AG10803 (cell line): ENCODE measurements at places on chromosomes 1 and 21.
A peak's percentile ranks its signal among the peaks of the same experiment; 100 is the strongest.

DNA sequence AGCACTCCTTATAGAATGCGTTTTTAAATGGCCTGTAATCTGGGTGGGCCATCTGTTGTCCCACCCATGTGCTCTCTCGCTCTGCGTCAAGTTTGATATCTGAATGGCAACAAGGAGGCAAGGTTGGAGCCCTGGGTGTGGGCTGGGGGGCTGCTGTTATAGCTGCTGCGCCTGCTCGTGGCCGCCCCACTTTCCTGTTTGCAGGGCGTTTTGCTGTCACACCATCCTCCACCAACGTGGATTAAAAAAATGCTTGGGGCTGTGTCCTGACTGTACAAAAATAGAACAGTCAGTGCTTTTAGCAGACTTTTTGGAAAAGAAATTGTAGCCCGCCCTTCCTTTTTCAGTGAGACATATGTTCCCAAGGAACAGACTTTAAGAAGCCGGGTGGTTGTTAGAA is 25.4 kb downstream of the UMODL1 start:
- DNase-seq, result no peak

- DNase-seq, result no peak
Measured at GRCh38 chr1:204970937-204971336, 72.1 kb upstream of the CNTN2 start.

- DNase-seq, result peak; percentile 30
Measured at GRCh38 chr1:192565946-192566345, 9.6 kb upstream of the RGS1 start.

- DNase-seq, result no peak
Measured at GRCh38 chr1:245657371-245657770, 502.6 kb downstream of the KIF26B start.

- DNase-seq, result no peak
Measured at GRCh38 chr1:153578936-153579335, 13.3 kb upstream of the S100A2 start.

DNA sequence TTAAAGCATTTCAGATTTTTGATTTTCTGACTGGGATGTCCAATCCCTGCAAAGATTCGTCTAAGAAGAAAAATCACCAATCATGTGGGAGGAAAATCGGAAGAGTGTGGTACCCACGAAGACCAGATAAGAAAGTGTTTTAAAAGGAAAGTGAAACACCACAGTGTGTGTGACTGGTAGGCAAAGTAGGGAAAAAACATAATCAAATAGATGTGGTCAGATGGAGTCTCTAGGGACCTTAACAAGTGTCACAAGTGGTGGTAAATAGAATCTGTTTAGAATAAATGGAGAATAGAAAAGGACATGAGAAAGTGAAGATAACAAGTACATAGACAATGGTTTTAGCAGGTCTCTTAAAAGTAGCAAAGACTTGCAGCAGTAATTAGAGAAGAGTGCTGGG is 154.6 kb downstream of the SLC30A10 start:
- DNase-seq, result no peak

GRCh38 chr1:60762176-60762575 is 320.2 kb upstream of the NFIA start:
- no peak for DNase-seq

DNA sequence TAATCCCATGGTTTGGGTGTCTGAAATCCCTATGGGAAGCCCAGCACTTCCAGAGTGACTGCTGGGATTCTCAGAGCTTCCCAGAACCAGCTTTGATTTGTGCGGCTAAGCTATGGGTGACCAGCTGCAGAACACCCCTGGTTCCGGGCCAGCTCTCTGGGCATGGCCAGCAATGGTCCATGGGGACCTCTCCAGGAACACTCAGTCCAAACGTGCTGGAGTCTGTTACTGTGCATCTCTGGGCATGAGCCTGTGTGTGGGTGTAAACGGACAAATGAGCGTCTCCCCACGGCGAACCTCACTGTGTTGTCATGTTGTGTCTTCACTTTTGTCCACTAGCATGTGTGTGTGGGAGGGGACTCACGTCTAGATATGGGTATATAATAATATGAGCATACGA is 54.4 kb downstream of the MAB21L3 start:
- DNase-seq, result no peak

DNA sequence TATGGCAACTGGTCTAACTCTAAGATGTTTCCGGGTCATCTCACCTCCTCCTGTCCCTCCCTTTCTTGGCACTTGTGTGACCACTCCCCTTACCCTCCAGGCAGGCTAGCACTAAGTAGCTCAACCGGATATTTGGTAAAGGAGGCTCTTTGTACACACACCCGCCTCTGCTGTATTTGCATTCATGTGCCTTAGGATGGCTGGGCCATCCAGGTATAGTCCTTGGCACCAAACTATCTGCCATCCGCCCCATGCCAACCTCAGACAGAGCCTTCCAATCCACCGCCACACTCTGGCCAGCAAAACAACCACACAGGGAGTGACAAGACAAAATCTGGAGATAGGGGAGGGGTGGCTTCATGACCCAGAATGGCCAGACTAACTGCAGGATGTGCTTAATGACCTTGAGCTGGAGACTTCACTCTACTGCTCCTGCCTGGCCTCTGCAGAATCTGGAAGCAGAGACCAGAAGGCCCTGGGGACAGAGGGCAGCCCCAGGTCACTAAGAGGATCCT is 59.5 kb downstream of the CDK18 start:
- DNase-seq, result no peak

- DNase-seq, result no peak
Measured at GRCh38 chr1:90486134-90486824, 230.8 kb downstream of the BARHL2 start.

GRCh38 chr1:58324558-58324957 is 222.0 kb downstream of the OMA1 start:
- DNase-seq, result no peak

DNA sequence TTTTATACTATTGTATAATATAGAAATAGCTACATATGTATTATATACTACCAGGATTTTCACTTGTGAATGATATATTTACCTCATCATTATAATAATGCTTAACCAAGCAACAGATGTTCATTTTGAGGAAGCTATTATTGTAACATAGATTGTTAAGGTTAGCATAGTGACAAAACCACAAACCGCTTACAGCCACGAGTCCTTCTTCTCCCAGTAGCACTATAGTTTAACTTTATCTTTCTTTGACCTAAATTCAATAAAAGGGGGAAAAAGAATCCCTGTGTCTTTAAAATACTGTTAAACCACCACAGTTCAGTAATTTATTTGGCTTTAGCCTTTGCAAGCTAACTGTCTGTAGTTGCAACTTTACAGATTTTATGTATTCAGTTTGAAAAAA is 1039.4 kb upstream of the B3GALT2 start:
- no peak for DNase-seq

- DNase-seq, result peak; percentile 46
Measured at GRCh38 chr1:229410692-229411433, 23.0 kb downstream of the ACTA1 start.

DNA sequence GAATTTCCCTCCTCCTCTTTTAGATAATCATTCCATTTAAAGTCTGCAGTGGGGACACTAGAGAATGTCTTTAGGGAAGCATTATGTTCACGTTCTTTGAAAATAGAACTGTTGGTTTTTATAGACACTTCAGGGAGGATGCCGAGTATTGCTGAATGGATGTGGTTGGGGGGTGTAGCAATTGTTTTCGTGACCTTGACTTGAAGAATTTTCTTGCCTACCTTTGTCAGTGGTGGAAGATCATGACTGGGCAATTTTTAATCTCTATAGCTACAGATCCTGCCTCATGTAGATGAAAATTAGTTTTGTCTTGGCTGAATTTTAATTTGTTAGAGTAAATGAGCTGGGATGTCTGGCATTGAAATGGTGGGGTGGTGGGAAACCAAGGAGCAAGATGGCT is 3.8 kb downstream of the SMG7 start:
- DNase-seq, result no peak

GRCh38 chr1:14737561-14738094 is 139.1 kb downstream of the KAZN start:
- no peak for DNase-seq

DNA sequence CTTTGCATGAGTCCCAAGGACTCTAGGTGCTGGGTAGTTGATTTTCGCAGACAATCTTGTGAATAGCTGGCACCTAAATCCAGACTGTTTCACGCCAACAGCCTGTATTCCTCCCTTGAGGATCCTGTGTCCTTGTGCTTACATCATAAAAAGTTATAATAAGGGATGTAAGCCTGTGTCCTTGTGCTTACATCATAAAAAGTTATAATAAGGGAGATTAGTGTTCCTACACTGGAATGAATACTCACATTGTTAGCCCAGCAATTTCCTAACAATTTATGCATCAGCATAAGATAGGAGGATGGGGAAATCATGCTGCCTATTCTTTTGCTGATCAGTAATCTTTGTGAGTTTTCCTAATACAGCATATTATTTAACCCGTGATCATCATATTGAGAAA is 4.0 kb upstream of the HSD3B2 start:
- no peak for DNase-seq

GRCh38 chr1:41637367-41637766 is 152.9 kb upstream of the EDN2 start:
- no peak for DNase-seq

DNA sequence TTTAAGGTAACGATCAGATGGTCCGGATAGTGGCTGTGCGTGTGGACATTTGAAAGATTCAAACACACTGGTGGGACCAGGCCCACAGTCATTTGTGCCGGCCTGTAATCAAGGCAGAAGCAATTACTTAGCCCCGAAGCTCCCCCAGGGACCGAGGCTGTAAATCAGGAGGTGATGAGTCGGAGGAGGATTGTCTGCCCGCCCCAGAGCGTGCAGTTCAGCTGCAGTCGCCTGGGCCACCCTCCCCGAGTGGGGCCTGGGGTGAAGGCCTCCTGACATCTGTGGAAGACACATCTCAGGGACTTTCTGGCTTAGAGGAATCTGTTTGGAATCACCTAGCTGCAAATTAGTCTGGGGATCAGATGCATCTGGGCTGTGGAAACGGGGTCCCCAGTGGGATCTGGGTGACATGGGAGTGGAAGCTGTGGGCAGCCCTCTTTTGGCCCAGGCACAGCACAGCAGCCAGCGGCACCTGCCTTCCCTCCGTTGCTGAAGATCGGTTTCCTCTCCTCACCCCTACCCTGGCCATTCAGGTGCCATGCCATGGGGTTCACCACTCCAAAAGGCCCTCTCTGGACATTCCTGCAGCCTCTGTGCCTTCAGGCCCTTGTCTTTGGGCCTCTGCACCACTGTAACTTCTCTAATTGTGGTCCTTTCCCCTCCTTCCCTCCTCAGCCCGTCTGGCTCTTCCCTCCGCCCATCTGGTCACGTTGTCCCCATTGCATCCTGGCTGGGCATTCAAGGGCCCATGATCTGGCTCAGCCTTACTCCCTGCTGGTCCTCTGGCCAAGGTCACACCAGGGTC is 25.7 kb downstream of the LHX4 start:
- DNase-seq, result no peak

DNA sequence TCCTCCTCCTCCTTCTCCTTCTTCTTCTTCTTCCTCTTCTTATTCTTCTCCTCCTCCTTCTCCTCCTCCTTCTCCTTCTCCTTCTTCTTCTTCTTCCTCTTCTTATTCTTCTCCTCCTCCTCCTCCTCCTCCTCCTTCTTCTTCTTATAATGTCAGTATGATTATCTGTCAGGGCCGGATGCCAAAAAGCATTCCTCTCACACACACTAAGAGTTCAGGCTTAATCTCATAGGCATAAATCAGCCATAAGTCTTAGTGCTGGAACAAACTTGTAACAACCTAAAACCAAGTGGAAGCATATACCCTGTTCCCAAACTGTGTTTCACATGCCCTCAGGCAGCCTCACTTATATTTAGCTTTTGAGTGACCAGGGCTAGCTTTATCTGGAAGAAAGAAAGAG is 240.3 kb downstream of the LMX1A start:
- peak; percentile 10 for DNase-seq

DNA sequence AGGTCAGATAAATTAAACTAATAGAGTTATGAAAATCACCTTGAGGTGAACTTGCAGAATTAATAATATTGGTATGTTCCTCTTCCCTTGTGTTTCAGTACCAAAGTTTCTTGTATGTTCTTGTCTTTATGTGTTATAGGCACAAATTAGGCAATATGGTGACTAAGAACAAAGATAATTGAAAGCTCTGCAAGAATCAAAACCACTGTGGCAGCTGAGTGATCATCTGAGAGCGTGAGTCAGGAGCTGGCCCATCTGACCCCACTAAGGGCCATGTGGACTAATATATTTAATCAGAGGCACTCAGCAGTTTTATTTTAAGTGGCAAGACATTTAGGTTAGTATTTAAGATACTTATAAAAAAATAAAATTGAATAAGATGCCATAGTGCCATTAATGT is 12.8 kb upstream of the CASQ2 start:
- peak; percentile 75 for DNase-seq

DNA sequence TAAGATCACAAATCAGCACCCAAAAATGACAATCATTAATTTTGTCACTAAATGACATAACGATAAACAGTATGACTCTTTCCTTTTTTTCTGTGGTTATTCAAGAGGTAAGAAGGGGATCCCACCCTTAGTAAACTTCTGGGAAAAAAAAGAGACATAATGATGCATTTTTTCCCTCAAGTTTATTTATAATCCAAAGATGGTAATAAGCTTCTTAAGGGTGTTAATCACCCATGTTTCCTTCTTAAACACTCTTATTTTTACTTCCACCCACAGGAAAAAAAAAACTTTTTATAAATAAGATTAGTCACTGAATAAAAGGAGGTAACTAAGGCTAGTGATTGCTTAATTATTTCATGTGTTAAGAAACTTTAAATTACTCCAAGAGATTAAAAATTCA is 24.7 kb downstream of the RGS1 start:
- DNase-seq, result no peak

- peak; percentile 54 for DNase-seq
Measured at GRCh38 chr1:162040657-162041056, 17.0 kb upstream of the OLFML2B start.

DNA sequence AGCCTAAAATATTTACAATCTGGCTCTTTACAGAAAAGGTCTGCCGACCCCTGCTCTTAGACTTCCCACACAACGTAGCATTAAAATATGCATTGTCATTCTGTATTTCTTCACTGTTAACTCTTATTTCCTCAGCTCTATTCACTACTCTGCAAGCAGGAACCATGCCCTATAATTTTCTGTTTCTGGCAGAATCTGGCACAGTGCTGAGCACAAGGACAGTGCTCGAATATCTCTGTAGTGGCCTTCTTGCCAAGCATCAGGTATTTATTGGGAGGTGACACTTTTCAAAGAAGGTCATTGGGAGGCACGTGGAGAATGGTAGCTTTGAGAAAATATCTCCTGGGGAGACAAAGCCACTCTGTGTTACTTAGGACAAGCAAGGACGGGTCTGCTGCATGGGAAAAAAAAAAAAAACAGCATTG is 77.9 kb downstream of the PSMG1 start:
- DNase-seq, result no peak

- DNase-seq, result no peak
Measured at GRCh38 chr1:230401101-230401500, 25.0 kb downstream of the PGBD5 start.
